Right ventricle myocardium superior (tissue), 1 donor: ENCODE measurements at places on chromosomes 1 and 21. TPM values are rescaled to one million over a fixed set of nuclear protein-coding genes. Genes with fewer than 3 reads are reported as not detected.

DNA sequence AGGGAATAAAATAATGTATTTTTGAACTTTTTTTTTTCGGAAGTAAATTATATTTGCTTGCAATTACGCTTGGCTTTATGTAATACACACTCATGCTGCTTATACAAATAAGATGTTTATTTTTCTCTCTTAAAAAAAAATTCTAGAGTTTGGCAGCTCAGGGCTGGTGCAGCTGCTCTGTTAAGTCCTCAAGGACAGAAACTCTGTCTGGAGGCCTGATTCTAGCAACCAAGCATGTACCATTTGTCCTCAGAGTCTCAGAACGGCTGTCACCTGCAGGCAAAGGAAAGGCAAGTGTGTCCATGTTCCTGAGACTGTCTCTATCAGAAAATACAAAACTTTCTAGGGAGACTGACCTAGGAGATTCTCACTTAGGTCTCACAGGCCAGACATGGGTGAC, 23.2 kb upstream of the CLDN17 start:
- no peak for DNase-seq

DNA sequence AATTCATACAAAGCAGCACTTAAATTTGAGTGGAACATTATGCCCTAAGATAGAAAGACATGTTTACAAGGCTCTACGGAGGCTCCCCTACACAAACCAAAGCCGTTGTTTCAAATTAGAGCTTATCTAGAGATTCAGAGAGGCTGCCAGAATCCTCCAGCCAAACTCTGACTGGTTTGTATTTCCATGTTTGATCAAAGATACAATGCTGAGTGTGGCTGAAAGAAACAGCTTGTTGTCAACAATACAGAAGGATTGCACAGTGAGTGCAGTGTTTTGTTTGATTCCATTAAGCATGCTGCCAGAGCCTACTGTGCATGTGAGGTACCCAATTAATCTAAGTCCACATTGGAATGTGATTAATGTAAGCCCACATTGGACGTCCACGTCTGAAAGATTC, 402.7 kb downstream of the DISC1 start:
- no peak for DNase-seq

Gene DDR2
- 36.6 TPM for total RNA-seq

Gene RNF11
- 106 TPM for total RNA-seq

DNA sequence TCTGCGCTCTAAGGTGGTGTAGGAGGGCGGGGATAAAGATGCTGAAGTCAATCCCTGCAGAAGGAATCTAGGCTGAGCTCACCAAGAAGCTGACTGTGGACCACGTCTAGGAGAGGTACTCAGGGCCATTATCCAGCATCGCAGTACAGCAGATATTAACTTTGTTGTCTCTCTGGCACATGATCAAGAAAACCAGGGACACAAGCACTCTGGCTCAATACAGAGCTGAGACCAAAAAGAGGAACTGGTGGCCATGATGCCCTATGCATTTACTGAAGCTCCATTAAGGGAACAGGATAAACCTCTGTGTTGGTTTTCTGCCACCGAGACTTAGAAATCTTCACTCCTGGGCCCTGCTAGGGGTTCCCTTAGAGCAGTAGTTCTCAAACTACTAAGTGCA, 38.0 kb upstream of the ANGPTL7 start:
- DNase-seq: no peak
